HAP-1 (cell line): ENCODE measurements at places on chromosomes 12 and 14.
A peak's percentile ranks its signal among the peaks of the same experiment; 100 is the strongest.

DNA sequence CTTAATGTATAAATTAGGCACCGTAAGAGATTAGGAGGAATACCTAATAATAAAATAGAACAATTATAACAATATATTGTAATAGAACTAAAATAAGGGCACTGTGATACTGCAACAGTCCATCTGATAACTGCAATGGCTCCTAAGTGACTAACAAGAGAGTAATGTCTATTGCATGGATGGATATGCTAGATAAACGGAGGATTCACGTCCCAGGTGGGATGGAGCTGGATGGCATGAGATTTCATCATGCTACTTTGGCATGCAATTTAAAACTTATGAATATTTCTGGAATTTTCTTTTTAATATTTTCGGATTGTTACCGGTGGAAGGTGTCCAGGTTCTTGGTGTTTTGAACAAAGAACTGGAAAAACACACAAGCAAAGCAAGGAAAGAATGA lies 2.2 kb upstream of the TMEM19 start:
- no peak for DNase-seq

DNA sequence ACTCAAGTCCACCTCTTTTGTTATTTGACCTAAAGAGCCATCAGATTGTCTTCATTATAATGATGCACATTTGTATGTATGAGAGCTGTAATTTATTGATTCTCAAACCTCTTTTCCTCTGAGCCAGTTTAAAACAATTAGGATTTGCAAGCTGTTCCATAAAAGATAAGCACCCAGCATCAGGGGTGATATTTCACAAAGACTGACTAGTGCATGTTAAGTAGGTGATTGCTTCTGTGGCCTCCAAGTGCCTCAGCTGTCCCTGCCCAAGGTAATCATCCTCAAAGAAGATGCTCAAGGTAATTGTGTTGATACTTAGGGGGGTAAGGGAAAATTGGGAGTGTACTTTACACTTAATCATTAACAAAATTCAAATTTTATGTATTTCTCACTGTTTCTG lies 18.2 kb downstream of the CEP128 start:
- no peak for DNase-seq

DNA sequence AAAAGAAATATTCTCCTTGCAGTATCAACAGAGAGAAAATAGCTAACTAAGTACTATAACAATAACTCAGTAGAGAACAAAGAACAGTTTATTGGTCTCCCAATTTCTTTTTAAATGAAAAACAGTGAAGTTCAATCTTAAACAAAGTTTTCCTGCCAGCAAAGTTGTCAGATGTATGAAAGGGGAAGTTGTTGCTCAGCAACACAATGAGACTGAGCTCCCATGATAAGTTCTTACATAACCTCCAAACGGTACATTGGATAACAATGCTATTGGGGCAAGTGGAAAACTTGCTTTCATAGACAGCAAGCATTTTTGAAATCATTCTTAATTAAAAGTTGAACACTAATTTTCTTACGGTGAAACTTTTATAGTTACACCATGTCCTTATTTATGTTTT lies 94.9 kb downstream of the ALG10B start:
- DNase-seq: peak; percentile 59

DNA sequence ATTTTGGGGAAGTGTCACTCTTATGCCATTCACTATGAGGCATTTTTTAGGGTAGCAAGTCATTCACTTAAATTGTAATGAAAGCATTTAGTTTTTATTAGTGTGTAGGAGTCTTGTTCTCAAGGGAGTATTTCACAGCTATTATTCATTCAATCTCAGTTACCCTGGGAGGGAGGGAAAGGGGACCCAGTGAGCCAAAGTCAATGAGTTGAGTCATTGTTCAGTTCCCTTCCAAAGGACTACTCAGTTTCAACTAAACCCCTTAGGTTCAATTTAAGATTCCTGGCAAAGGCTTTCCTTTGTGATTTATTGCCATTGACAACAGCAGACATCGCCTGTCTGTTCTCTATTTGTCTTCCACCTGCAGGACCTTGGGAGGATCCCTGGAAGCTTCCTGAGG lies 29.3 kb upstream of the RASSF8 start:
- no peak for DNase-seq

DNA sequence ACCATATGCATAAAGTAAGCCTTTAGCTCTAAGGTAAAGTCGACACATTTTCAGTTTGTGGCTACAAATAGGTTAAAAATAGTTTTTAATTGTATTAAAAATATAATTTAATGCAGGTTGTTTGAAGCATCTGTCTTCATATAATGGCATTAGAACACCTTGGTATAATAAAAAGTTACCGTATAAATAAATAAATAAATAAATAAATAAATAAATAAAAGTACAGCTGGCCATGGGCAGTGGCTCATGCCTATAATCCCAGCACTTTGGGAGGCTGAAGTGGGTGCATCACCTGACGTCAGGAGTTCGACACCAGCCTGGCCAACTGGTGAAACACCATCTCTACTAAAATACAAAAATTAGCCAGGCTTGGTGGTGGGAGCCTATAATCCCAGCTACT lies 15.6 kb downstream of the ZFYVE26 start:
- DNase-seq: no peak

DNA sequence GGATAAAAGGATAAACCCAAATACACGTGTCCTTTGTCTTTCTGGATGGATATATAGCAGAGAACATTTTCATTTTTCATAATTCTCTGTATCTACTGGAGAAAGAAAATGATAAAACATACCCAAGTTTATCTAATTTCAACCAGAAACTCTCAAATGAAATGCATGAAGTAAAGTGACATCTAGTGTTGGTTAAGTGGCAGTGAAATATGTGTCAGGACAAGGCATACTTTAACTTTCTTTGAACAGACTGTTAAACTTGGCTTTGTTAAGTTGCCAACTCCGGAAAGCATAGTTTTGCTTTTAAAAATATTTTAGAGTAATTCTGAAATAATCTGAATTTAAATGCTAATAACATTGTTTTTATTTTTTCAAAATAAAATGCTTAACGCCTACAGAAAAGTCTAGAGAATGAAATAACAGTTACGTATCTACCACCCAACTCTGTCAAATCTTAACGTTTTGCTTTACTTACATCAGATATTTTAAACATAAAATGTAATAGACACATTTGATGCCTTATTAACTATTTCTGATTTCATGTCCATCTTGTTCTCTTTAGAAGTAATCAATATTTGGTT lies 25.2 kb upstream of the NTN4 start:
- DNase-seq: peak; percentile 45

DNA sequence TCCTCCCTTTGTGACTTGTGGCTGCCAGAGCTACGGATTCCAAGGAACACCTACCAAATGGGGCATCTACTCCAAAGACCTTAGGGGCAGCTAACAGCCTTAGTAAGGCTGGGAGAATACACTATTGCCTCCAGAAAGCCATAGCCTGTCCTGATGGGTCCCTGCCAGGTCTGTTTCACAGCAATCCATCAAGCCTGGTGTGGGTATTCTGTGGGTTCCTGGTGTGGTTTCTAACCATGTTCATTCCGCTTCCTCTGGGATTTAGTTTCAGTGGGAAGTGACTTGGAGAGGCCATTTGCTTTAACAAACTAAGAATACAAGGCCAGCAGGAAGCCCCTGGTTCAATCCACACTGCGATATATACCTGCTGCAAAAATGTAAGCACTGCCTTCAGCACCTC lies 220.5 kb downstream of the FOXN3 start:
- no peak for DNase-seq

DNA sequence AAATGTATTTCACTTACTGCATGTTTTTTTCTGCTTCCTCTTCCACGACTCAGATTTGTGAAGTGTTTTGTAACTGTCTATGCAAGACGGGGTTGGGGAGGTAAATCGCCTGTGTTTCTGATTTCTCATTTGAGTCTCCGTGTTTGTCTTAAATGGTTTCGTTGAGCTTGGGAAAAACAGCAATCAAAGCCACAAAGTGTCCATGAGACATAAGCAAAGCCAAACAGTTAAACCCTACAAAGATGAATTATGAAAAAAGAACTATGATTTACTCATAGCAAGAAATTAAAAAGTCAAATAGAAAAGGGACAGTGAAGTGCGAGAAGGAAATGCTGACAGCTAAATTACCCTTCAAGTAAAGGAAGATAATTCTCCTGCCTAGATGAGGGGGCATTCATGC lies 164.3 kb upstream of the TMPO start:
- DNase-seq: no peak

DNA sequence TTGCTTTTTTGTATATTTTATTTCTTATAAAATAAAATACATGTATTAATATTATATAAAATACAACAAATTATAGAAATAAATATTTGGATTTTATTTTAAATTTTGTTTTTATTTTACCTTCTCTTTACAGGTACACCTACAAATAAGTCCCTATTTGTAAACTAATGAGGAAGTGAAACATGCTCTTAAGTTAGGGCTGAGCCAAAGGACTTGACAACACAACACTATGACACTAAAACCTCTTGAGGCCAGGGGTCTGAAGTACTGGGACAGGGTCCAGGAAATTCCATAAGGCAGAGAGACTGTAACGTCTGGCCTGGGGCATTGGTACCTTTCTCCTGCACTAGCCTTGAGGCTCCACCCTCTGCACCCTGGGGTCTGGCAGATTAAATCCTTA lies 293.2 kb downstream of the FOXN3 start:
- no peak for DNase-seq

DNA sequence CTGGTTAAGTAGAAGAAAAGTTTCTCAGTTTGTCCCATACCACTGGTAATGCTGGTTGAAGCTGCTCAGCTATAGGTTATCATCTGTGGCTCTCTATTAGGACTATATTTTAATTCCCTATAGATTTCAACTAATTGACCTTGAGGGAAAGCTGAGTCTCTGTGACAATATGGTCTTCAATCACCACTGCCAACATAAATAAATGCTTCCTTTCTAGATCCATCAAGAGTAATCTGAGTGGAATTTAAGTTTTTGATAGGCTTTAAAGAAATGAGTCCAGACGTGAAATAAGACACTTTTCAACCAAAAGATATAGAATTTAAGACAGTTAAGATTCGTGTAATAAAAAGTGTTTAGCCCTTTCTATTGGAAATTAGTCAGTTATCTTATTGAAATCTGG lies 63.5 kb upstream of the MYF6 start:
- no peak for DNase-seq

DNA sequence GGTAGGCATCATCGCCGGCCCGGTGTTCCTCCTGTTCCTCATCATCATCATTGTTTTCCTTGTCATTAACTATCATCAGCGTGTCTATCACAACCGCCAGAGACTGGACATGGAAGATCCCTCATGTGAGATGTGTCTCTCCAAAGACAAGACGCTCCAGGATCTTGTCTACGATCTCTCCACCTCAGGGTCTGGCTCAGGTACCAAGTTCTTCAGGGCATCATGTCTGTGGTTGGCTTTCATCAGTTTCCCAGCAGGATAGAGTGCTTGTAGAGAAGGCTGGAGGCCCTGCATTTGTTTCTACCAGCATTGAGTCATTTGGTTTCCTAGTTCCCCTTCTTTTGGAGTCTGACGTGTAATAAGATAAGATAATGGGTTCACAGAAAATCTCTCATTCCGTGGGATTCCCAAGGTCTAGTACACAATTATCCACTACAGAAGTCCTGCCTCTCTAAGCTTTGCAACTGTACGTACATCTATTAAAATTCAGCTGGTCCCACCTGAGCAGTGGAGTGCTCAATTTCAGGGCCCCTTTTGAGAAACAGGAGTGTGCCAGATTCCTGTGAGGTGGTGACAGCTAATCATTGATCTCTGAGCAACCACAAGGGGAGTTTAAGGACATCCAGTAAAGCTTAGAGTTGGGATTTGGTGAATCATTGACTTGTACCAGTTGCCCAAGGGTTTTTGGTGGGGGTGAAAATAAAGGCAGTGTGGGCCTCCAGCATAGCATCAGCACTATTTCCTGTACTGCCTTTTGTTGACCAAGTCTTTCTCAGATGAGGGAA lies 25.1 kb downstream of the ACVR1B start:
- no peak for DNase-seq

- peak; percentile 15 for DNase-seq
These were observed 596.1 kb downstream of the ETNK1 start for GRCh38 chr12:23221066-23221465.

DNA sequence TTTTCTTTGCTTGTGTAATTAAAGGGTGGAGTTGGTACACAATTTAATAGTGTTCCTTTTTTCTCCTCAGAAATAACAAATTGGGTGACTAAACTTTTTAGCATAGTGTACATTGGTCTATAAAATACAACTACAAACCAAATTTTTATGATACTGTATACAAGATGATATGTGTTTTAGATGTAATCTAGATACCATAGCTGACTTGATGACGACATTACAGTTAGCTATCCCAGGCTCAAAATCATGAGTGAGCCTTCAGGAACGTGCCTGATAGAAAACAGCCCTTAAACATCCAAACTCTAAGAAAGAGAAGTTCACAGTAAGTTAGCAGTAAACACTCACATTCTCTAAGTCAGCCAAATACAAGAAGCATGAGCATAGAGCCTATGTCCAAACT lies 99.0 kb upstream of the SSTR1 start:
- no peak for DNase-seq

DNA sequence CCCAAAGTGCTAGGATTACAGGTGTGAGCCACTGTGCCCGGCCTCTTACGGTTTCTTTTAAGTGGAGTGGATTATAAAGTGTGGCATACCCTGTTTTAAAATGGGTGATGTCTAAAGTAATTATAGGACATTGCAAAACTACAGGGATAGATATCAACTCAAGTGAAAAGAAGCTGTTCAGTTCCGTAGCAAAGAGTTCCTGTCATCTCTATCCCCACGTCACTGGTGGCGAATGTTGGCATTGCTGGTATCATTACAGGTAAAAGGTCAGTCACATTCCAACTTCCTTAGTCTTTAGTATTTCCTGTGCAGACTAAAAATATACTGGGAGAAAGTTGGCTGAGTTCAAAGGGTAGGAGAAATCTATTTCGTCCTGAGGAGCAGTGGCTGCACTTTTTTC lies 95.6 kb upstream of the SLC38A2 start:
- DNase-seq: no peak

DNA sequence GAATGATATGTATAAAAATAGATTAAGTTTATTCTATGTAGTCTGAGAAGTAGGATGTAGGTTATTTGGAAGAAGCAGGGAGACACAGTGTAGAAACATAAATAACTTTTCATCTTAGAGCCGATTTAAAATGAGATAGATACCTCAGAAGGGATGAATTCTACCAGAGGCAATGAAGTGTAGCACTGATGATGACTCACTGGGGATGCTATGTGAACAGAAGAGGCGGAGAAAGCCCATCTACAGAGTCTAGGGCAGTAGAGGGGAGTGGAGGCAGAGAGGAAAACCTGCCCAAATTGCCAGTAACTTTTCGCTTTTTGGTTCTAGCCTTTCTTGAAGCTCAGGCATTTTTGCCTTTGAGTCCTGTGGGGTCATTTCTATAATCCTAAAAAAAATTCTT lies 451.8 kb downstream of the ATP23 start:
- DNase-seq: no peak

- DNase-seq: no peak
These were observed 230.5 kb upstream of the KITLG start for GRCh38 chr12:88810806-88811205.
